ENCODE measurements at places on chromosomes 3 and 15. TPM values are rescaled to one million over a fixed set of nuclear protein-coding genes. Genes with fewer than 3 reads are reported as not detected.

Gene TGM5
- not detected for total RNA-seq

Gene ADAMTS9
- not detected for total RNA-seq

Gene KCNMB3
- 0.58 TPM for total RNA-seq

Gene PYGO1
- not detected for total RNA-seq

Gene OCA2
- not detected for total RNA-seq

Gene ZKSCAN7
- 0.49 TPM for total RNA-seq

Gene ZIC4
- total RNA-seq: not detected

Gene STAB1
- 2.5 TPM for total RNA-seq

Gene C3orf70
- total RNA-seq: not detected

DNA sequence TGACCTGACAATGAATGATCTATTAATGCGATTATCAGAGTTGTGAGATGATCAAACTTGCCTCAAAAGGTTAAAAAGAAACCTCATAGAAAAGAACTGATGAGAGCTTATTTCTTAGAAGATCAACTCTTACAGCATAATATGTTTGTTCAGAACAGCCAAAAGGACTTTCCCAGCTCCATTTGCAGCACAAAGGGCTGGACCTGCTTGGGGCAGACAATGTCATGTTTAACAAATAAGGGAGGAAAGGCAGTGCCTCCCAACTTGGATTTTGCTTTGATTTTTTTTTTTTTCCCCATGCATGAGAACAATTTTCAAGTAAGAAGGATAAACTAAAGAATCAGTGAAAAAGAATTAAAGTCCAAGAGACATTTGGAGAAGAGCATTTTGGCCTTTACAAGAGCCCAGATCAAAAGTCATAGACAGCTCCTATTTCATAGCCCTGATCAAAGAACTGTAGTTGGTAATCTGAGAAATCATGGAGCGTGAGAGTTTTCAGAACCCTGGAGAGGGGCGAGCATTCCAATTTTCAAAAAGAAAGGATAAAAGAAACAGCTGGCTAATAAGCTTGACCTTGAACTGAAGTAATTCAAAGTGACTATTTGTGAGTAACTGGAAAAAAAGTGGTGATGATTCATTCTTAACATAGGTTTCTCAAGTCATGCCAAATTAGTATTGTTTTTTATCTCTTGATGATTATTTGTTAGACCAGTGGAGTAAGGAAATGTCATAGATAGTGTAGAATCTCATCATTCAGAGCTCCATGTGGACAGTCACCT, 136.0 kb upstream of the CFAP20DC start:
- H3K4me3 ChIP-seq: no peak overlapping the region
- H3K36me3 ChIP-seq: no peaks in the 10 kb centered on the region
- no peaks in the 10 kb centered on the region for H3K4me1 ChIP-seq
- DNase-seq: no peak
- H3K27me3 ChIP-seq: peaks cover 2% of the 10 kb centered on the region

GRCh38 chr3:45988362-45988761, 7.3 kb downstream of the FYCO1 start:
- H3K27me3 ChIP-seq: no peaks in the 10 kb centered on the region
- H3K36me3 ChIP-seq: peaks cover 25% of the 10 kb centered on the region
- no peak overlapping the region for H3K4me3 ChIP-seq
- no peak overlapping the region for H3K27ac ChIP-seq
- no peak for DNase-seq

- no peak overlapping the region for H3K27ac ChIP-seq
- no peak for DNase-seq
- H3K27me3 ChIP-seq: no peaks in the 10 kb centered on the region
- no peaks in the 10 kb centered on the region for H3K36me3 ChIP-seq
- no peaks in the 10 kb centered on the region for H3K4me1 ChIP-seq
- no peak overlapping the region for H3K4me3 ChIP-seq
Measured at GRCh38 chr3:38549957-38550840, 54.1 kb downstream of the EXOG start.

- H3K4me3 ChIP-seq: no peak overlapping the region
- DNase-seq: no peak
- no peaks in the 10 kb centered on the region for H3K36me3 ChIP-seq
- no peaks in the 10 kb centered on the region for H3K4me1 ChIP-seq
- H3K27me3 ChIP-seq: no peaks in the 10 kb centered on the region
- no peak overlapping the region for H3K27ac ChIP-seq
Measured at GRCh38 chr3:162719684-162720341, 1223.2 kb downstream of the OTOL1 start.

- H3K4me3 ChIP-seq: no peak overlapping the region
- no peak overlapping the region for H3K27ac ChIP-seq
- no peaks in the 10 kb centered on the region for H3K4me1 ChIP-seq
- no peak for DNase-seq
Measured at GRCh38 chr15:50390554-50391264, 33.5 kb upstream of the USP8 start.

- no peak for DNase-seq
- H3K36me3 ChIP-seq: no peaks in the 10 kb centered on the region
- no peaks in the 10 kb centered on the region for H3K4me1 ChIP-seq
- no peak overlapping the region for H3K4me3 ChIP-seq
Measured at GRCh38 chr3:148238421-148238821, 459.3 kb upstream of the AGTR1 start.

- H3K4me3 ChIP-seq: no peak overlapping the region
- H3K4me1 ChIP-seq: no peaks in the 10 kb centered on the region
- no peak overlapping the region for H3K27ac ChIP-seq
- H3K27me3 ChIP-seq: no peaks in the 10 kb centered on the region
- no peak for DNase-seq
Measured at GRCh38 chr3:93923006-93923405, 50.7 kb downstream of the PROS1 start.

GRCh38 chr3:89180334-89180733, 72.9 kb downstream of the EPHA3 start:
- H3K4me1 ChIP-seq: no peaks in the 10 kb centered on the region
- H3K36me3 ChIP-seq: no peaks in the 10 kb centered on the region
- DNase-seq: no peak

DNA sequence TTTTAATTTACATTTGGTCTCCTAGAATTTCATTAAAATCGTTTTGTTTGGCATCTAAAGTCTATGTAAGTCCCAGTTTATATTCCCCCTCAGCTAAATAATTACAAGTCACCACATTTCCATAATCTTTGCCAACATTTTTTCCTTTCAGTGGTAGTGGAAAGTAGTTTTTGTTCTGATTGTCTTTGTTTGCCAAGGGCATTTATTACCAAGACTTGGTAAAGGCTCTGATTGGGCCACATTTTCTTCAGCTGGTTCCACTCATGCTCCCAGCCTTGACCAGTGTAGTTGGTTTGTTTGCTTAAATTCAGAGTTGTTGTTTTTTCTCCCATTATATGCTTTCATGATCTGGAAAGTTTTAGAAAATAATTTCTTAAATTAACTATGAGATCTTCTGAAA, 153.4 kb upstream of the MME start:
- H3K36me3 ChIP-seq: no peaks in the 10 kb centered on the region
- no peaks in the 10 kb centered on the region for H3K4me1 ChIP-seq
- DNase-seq: no peak
- H3K27me3 ChIP-seq: no peaks in the 10 kb centered on the region
- H3K4me3 ChIP-seq: no peak overlapping the region
- no peak overlapping the region for H3K27ac ChIP-seq

DNA sequence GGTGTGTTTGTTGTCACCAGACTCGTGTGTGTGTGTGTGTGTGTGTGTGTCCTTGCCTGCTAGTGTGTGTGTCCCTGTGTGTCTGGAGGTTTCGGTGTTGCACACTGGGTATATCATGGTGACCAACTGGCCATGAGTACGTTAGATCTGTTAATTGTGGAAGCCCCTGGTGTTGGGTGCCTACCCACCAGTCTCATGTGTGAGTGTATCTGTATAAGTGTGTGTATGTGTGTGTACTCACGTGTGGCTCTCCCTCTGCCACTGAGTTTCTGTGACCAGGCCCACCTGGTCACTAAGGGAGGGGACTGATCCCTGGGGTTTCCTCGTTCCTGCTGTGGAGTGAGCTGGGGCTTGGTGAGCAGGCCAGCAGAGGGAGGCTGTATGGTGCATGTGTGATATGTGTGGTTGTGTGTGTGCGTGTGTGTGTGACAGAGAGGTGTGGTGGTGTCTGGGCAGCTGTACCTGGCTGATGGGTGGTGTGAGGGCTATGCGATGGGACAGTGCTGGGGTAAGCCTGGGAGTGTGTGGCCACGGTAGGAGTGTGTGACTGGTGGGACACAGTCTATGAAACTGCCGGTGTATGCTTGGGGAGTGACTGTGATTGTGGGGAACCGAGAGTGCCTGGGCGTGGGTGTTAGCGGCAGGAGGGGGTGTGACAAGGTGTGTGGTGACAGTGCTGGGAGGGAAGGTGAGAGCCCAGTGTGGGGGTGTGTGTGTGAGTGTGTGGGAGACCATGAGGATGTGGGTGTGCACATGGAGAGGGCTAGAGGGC, 1.8 kb downstream of the PRKCD start:
- peak overlapping the region; percentile 15 for H3K27ac ChIP-seq
- peaks cover 2% of the 10 kb centered on the region for H3K36me3 ChIP-seq
- DNase-seq: peak; percentile 42
- peak overlapping the region; percentile 98 for H3K4me3 ChIP-seq
- peaks cover 49% of the 10 kb centered on the region for H3K4me1 ChIP-seq

- H3K4me3 ChIP-seq: no peak overlapping the region
- H3K27me3 ChIP-seq: no peaks in the 10 kb centered on the region
- DNase-seq: no peak
Measured at GRCh38 chr15:58423831-58424608, 7.8 kb upstream of the LIPC start.

GRCh38 chr15:80526556-80527340, 122.6 kb downstream of the ARNT2 start:
- H3K36me3 ChIP-seq: no peaks in the 10 kb centered on the region
- no peak overlapping the region for H3K27ac ChIP-seq
- no peaks in the 10 kb centered on the region for H3K4me1 ChIP-seq
- H3K4me3 ChIP-seq: no peak overlapping the region
- no peaks in the 10 kb centered on the region for H3K27me3 ChIP-seq
- no peak for DNase-seq

- no peak for DNase-seq
- no peaks in the 10 kb centered on the region for H3K27me3 ChIP-seq
- H3K4me3 ChIP-seq: no peak overlapping the region
- no peak overlapping the region for H3K27ac ChIP-seq
- no peaks in the 10 kb centered on the region for H3K36me3 ChIP-seq
Measured at GRCh38 chr3:60931452-60931851, 319.8 kb downstream of the FHIT start.

- H3K36me3 ChIP-seq: peaks cover 27% of the 10 kb centered on the region
- H3K4me1 ChIP-seq: no peaks in the 10 kb centered on the region
- H3K27ac ChIP-seq: no peak overlapping the region
- no peak overlapping the region for H3K4me3 ChIP-seq
- no peaks in the 10 kb centered on the region for H3K27me3 ChIP-seq
Measured at GRCh38 chr3:126433496-126434263, 39.0 kb downstream of the CFAP100 start.

GRCh38 chr3:65291448-65292125, 603.8 kb upstream of the ADAMTS9 start:
- H3K27me3 ChIP-seq: no peaks in the 10 kb centered on the region
- DNase-seq: no peak
- no peaks in the 10 kb centered on the region for H3K36me3 ChIP-seq

GRCh38 chr3:74127256-74127655, 487.2 kb downstream of the CNTN3 start:
- no peak overlapping the region for H3K4me3 ChIP-seq
- no peaks in the 10 kb centered on the region for H3K36me3 ChIP-seq
- no peak for DNase-seq
- H3K27ac ChIP-seq: no peak overlapping the region
- no peaks in the 10 kb centered on the region for H3K27me3 ChIP-seq
- no peaks in the 10 kb centered on the region for H3K4me1 ChIP-seq

DNA sequence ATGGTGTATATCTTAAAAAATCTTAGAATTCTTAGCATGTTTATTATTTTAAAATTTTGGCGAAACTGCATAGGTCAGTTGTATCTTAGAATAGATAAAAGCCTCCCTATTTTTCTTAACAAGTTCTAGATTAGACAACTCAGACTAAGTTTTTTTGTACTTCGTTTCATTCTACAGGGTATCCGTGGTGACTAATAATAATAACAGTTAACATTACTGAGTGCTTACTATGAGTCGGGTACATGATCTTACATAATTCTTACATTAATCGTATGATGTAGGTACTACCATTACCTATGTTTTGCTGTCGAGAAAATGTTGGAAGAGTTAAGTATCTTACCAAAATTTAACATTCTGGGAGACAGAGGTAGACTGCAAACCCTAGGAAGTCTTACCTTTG, 60.7 kb downstream of the UBE2E2 start:
- no peak overlapping the region for H3K4me3 ChIP-seq
- H3K27me3 ChIP-seq: no peaks in the 10 kb centered on the region
- no peak overlapping the region for H3K27ac ChIP-seq
- H3K36me3 ChIP-seq: no peaks in the 10 kb centered on the region
- no peaks in the 10 kb centered on the region for H3K4me1 ChIP-seq

- DNase-seq: no peak
- H3K36me3 ChIP-seq: peaks cover 95% of the 10 kb centered on the region
- peaks cover 3% of the 10 kb centered on the region for H3K4me1 ChIP-seq
- H3K27ac ChIP-seq: no peak overlapping the region
Measured at GRCh38 chr15:93018574-93018973, 70.4 kb downstream of the RGMA start.

DNA sequence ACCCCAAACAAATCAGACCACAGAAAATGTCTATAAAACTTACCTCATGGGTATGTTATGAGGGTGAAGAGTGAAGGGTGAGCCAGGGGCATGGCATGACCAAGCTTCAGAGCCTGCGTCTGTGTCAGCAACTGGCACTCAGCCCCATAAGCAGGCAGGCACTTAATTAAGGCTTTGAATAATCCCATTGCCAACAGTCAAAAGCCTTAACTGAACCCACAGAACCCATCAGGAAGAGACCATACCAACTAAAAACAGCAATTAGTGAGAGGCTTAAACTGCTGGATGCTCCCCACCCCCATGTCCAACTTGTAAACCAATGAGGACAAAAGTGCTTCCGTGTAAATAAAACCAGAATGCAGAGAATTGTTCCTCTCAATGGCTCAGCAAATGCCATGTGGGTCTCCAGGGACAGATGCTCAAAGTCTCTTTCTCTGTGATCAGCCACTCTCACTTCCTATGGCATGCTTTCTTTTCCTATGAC, 126.0 kb downstream of the MYLK start:
- H3K4me1 ChIP-seq: peaks cover 3% of the 10 kb centered on the region
- no peaks in the 10 kb centered on the region for H3K36me3 ChIP-seq
- DNase-seq: no peak
- no peak overlapping the region for H3K4me3 ChIP-seq
- H3K27ac ChIP-seq: no peak overlapping the region

DNA sequence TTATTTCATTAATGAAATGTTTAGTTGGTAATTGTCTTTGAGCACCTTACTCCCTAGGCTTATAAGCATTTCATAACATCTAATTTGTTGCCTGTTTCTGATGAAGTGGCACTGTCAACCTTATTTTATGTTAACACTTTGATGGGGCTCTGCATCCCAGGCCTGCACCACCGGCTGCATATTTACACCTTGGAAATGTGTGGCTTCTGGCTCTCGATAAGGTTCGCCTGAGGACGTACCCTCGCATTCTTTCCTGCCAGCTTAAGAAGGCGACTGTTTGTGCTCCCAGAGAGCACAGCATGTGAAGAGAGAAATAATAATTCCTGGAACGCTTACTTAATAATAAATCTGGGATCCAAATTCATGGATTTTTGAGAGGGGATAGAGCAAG, 763.3 kb upstream of the CFAP20DC start:
- no peak overlapping the region for H3K27ac ChIP-seq
- no peak overlapping the region for H3K4me3 ChIP-seq
- no peak for DNase-seq
- no peaks in the 10 kb centered on the region for H3K27me3 ChIP-seq
- H3K4me1 ChIP-seq: no peaks in the 10 kb centered on the region

- H3K4me3 ChIP-seq: no peak overlapping the region
- H3K36me3 ChIP-seq: no peaks in the 10 kb centered on the region
- no peaks in the 10 kb centered on the region for H3K27me3 ChIP-seq
- DNase-seq: no peak
Measured at GRCh38 chr15:75673426-75674235, 25.9 kb downstream of the SNX33 start.
